ENCODE measurements at places on chromosomes 12 and 14. TPM values are rescaled to one million over a fixed set of nuclear protein-coding genes. Genes with fewer than 3 reads are reported as not detected.
A peak's percentile ranks its signal among the peaks of the same experiment; 100 is the strongest.

Gene C12orf54
- not detected for total RNA-seq

DNA sequence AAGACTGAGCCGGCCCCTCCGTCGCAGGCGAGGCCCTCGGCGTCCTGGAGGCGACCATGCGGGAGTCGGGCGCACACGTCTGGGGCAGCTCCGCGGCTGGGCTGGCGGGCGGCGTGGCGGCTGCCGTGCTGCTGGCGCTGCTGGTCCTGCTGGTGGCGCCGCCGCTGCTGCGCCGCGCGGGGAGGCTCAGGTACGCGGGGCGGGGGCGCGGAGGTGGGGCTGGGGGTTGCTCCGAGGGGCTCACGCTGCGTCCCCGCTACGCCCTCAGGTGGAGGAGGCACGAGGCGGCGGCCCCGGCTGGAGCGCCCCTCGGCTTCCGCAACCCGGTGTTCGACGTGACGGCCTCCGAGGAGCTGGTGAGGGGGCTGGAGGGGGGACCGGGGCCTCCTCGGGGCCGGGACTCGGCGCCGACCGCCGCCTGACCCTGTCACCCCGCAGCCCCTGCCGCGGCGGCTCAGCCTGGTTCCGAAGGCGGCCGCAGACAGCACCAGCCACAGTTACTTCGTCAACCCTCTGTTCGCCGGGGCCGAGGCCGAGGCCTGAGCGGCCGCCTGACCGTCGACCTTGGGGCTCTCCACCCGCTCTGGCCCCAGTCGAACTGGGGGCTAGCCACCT is 7.8 kb downstream of the AMN start:
- H3K36me3 ChIP-seq, result peaks cover 17% of the 10 kb centered on the region
- peak overlapping the region; percentile 52 for H3K4me3 ChIP-seq
- H3K4me1 ChIP-seq, result peaks cover 18% of the 10 kb centered on the region
- no peak overlapping the region for H3K27ac ChIP-seq
- H3K27me3 ChIP-seq, result peaks cover 42% of the 10 kb centered on the region
- DNase-seq, result no peak

DNA sequence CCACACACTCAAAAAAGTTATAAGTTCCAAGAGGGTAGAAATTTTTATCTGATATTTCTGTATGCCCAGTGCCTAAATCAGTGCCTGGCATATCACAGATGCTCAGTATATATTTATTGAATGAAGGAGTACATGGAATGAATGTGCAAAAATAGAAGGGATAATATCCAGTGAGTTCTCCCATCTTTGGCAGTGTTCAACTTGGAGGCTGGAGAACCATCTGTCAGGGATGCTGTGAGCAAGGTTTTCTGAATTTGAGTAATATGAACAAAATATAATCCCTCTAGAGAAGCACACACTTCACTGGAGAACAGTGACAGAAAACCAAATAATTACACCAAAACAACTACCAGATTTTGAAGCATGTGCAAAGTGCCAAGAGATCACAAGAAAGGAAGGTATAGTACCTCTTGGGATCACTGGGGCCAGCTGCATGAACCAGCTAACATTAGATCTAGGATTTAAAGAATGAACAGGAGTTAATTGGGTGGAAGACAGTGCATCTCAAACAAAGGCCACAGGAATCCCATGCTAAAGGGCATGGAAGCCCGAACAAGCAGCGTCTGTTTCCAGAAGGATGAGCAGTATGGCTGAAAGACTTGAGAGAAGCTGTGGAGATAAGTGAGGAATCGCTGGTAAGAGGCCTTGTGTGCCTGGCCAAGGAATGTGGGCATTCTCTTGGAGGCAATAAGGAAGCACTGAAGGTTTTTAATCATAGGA is 11.5 kb downstream of the SLC8A3 start:
- no peak overlapping the region for H3K27ac ChIP-seq
- no peak for DNase-seq
- no peak overlapping the region for H3K4me3 ChIP-seq
- no peaks in the 10 kb centered on the region for H3K4me1 ChIP-seq

DNA sequence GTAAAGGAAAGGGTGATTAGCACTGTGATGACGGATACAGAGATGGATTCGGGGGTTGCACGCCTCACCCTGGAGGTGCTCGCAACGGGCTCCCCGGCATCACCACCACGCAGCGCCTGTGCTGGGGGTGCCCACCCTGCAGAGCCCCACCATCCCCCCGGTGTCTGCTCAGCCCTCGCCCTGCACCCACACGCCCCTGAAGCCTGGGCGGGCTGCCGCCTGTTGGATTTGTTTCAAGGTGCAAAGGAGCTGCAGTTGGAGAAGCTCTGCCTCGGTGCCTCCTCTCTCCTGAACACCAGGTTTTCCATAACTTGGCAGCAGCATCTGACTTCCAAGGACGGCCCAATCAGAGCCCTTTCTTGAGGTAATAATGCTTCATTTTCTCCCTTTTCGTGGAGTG is 106.1 kb upstream of the TMEM132D start:
- no peak overlapping the region for H3K4me3 ChIP-seq
- H3K27ac ChIP-seq, result no peak overlapping the region
- H3K27me3 ChIP-seq, result peaks cover 30% of the 10 kb centered on the region
- DNase-seq, result no peak

DNA sequence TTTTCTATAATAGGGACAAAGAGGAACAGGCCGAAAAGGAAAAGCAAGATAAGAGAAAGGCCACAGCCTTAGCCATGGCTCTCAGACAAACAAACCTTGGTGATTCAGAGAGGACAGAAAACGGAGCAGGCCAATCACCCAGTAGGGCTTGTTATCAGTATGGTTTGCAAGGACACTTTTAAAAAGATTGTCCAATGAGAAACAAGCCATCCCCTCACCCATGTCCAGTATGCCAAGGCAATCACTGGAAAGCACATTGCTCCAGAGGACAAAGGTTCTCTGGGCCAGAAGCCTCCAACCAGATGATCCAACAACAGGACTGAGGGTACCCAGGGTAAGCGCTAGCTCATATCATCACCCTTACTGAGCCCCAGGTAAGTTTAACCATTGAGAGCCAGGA is 243.8 kb upstream of the BTG1 start:
- DNase-seq, result no peak
- no peaks in the 10 kb centered on the region for H3K27me3 ChIP-seq
- no peak overlapping the region for H3K27ac ChIP-seq

Measured in heart left ventricle (tissue), 16 donors.